BJ (cell line): ENCODE measurements at places on chromosomes 1 and 21.

GRCh38 chr1:77888081-77888780 is at the start of gene NEXN:
TSS of gene NEXN (plus strand) at chr1:77888624. CDS start at chr1:77916107, 27,483 bp downstream.
- peak; percentile 21 for DNase-seq

DNA sequence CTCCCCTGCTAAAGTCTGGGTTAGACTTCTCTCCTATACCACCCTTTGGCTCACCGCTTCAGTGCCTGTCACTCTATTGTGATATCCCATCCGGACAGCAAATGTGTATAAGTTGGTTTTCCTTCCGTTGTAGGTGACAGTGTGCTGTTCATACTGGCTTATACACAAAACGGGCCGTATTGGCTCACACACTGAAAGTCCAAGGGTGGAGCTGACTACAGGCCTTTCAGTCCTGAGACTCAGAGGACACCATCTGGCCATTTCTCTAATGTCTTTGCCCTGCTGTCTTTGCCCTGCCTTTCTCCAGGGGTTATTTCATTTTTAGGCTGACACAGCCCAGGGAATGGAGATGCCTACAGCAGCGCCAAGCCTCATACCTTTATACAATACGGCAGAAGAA is 90.7 kb downstream of the URB2 start:
- no peak for DNase-seq

- DNase-seq: no peak
Measured at GRCh38 chr1:183651612-183652011, 1.5 kb downstream of the APOBEC4 start.

- no peak for DNase-seq
Measured at GRCh38 chr1:165306543-165307434, 49.7 kb downstream of the LMX1A start.

DNA sequence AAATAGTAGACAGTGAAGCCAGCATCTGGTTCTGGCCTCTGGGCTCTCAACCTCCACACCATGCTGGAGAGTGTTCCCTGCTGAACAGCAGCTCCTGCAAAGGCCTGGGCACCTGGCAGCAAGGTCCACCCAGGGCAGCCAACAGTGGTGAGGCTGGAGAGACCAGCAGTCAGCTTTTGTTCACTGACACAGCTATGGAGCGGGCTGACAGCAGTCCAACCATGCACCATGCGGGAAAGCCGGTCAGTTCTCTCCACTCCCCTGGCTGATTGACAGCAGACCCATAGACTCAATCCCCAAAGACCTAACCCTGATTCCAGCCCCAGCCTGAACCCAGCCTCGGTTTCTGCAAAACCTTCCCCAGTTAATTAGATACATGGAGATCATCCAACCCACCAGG is 49.0 kb downstream of the KLHDC7A start:
- DNase-seq: no peak

GRCh38 chr1:62406576-62406975 is 30.3 kb upstream of the USP1 start:
- DNase-seq: no peak

DNA sequence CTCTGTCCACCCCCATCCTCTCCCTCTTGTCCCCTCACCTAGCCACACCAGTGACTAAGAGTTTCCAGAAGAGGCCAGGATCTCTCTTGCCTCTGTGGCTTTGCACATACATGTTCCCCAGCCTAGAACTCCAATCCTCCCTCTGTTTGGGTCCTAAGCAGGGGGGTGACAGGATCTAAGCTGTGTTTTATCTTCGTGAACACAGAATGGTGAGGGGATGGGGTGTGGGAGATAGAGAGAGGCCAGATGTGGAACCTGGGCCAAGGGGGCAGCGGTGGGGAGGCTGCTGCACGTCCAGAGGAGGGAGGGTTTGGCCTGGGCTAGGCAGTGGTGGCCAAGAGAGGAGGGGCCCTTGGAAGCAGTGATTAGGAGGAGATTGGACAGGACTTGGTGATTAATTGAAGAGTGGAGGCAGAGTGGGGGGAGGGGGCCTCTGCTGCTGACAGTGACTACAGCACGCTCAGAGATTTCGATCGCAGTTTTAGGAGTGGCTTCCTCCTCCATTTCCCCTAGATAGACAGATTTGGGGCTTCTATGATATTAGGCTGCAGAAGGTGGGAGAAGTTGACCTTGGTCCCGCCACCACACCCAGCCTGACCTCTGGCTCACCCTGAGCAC is 17.1 kb upstream of the ADGRB2 start:
- no peak for DNase-seq

DNA sequence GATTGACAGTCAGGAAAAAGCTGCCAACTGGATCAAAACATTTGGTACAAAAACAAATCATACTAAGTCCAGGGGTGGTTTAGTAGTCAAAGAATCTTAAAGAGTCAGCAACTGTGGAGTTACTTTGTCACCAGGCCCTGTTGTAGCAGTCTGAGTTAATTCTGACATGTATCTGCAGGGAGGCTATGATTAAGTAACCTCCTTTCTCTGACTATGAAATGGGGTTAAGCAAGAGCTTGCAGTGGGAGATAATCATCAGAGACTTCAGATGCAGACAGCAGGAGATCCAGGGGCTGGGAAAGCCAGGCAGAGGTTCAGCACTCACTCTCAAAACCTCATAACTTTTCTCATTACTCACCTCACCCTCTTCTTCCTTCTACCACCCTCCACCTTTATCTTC is 99.2 kb upstream of the BTG3 start:
- DNase-seq: no peak

- no peak for DNase-seq
Measured at GRCh38 chr1:15089258-15089992, 64.1 kb upstream of the TMEM51 start.

DNA sequence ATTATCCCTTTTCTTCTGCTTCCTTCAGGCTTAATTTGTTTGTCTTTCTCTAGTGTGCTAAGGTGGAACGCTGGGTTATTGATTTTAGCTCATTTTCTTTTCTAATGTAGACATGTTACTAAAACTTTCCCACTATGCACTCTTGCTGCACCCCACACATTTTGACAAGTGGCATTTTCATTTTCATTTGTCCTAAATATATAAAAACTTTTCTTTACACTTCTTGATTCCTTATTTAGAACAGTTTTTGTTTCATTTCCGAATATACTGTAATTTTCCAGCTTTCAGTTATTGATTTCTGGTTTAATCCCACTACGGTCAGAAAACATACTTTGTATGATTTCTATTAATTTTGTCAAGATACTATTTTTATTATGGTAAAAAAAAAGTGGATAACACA is 25.3 kb downstream of the SH3BP5L start:
- no peak for DNase-seq

DNA sequence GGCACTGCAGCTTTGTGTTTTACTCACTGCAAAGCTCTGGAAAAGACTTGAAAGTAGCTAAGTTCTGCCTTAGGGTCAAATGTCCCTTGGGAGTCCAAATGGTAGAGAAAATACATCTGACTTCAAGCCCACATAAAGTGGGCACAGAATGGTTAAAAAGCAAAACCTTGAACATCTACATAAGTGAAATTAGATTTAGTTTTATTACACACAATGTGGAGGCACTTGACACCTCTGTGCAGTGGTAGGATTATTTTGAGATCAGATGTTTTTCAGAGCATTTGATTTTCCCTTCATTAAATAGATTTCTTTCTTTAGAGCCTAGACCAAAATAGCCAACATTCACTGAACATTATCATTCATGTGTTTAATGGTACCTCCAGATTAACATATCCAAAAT is 11.2 kb upstream of the FCRL3 start:
- DNase-seq: no peak

DNA sequence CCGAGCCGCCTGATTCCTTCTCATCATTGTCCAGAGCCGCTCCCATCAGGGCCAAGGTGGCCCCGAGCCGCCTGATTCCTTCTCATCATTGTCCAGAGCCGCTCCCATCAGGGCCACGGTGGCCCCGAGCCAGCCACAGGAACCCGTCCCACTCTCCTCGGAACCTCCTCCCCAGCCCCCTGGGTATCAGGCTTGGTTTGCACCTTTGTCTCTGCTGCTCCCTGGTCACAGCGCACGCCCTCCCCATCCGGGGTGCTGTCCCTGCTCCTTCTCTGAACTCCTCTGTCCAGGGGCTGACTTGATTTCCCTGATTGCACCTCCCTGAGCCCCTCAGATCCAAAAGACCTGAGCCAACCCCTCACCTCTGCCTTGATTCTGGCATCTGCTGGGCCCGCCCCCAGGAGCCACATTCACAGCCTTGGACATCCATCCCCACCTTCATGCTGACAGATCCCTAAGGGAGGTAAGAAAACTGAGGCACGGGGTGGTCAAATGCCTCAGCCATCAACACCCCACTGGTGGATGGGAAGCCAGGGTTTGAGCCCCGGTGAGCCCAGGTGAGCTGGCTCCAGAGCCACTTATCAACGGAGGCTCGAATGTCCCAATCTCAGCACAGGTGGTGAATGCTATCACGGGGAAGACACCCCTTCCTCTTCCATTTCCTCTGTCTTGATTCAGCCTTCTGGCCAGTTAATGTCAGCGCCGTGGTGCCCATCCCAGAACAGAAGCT is 25.6 kb upstream of the COL18A1 start:
- DNase-seq: no peak

DNA sequence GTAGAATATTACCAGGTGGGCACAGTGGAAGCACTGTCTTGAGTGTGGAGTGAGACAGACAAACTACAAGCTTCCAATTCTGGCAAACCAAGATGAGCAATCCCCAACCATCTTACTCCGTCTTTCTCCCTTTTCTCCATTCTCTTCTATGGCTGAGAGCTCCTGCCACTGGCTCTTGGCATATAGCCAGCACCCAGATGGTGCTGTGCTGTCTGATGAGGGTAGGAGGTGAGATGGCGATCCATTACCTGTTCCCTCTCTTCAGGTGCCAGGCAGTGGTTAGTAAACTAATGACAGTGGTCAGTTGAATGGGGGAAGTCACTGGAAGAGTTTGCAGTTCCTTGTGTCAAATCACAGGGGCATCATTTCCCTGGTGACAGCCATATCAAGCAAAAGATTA is 108.4 kb downstream of the FNBP1L start:
- no peak for DNase-seq

- DNase-seq: no peak
Measured at GRCh38 chr1:94235189-94236012, 2.0 kb downstream of the ARHGAP29 start.

DNA sequence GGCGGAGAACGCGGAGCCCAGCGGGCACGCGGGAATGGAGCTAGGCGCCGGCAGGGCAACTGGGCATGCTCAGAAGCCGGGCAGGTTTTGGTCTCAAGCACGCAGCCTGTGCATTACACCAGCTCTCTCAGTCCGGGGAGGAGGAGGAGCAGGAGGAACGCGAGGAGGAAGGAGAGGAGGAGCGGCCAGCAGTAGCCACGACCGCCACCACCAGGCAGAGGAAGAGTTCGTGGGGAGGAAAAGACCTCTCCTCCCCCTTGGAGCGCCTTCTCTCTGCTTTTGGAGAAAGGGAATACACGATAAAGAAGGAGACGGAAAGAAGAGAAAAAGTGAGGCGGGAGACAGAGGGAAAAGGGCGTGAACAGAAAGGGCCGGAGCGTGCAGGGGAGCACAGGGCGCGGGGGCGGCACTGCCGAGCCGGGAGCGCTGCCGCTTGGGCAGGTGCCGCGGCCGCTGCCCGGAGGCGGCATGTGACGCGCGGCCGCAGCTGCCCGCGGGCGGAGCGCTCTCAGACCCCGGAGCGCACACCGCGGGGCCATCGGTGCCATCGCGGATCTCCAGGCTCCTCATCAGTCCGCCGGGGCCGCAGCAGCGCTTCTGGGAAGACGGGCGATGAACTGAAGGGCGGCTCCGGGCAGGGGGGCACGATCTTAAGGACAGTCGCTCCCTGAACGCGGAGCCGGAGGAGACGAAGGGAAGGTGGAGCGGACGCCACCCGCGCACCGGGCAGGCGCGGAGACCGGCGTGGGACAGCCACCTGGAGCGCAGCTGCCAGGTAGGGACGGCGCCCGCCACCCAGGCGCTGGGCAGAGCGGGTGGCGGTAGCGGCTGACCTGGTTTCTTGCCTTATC is at the start of gene CHRM3:
TSS of gene CHRM3 (plus strand) at position 116 of the 851 bp plus-strand sequence. CDS start 520,884 bp downstream, outside the sequence.
- peak; percentile 8 for DNase-seq

GRCh38 chr1:212035835-212036605 is 472 bp downstream of the DTL start:
- no peak for DNase-seq
